ENCODE measurements at places on chromosomes 2 and 18. TPM values are rescaled to one million over a fixed set of nuclear protein-coding genes. Genes with fewer than 3 reads are reported as not detected.

RBKS gene
- polyA plus RNA-seq, result 1.5 TPM

DYSF gene
- 0.07 TPM for polyA plus RNA-seq

SP9 gene
- not detected for polyA plus RNA-seq

FABP1 gene
- not detected for polyA plus RNA-seq

SLC35F6 gene
- 31.4 TPM for polyA plus RNA-seq

MC2R gene
- polyA plus RNA-seq, result not detected

CAPN14 gene
- 0.09 TPM for polyA plus RNA-seq

TEKT4 gene
- polyA plus RNA-seq, result not detected

TIA1 gene
- 192 TPM for polyA plus RNA-seq

EFR3B gene
- 0.09 TPM for polyA plus RNA-seq

PROM2 gene
- polyA plus RNA-seq, result 0.12 TPM

STPG4 gene
- 0.14 TPM for polyA plus RNA-seq

TBC1D8 gene
- 2.5 TPM for polyA plus RNA-seq

IL36G gene
- polyA plus RNA-seq, result not detected

TWIST2 gene
- polyA plus RNA-seq, result 15.7 TPM

CHST10 gene
- 11.3 TPM for polyA plus RNA-seq

EXOC6B gene
- polyA plus RNA-seq, result 28.7 TPM

CCBE1 gene
- 40.4 TPM for polyA plus RNA-seq
